HepG2 (cell line): ENCODE measurements at places on chromosomes 1 and 21. TPM values are rescaled to one million over a fixed set of nuclear protein-coding genes. Genes with fewer than 3 reads are reported as not detected.

- DNase-seq: no peak
Observed at GRCh38 chr1:192767798-192768197, 41.0 kb upstream of the RGS2 start.

NPPA gene
- total RNA-seq: not detected in 2 replicates

GRCh38 chr1:156691665-156692440 is 13.5 kb downstream of the CRABP2 start:
- no peak for DNase-seq

DNA sequence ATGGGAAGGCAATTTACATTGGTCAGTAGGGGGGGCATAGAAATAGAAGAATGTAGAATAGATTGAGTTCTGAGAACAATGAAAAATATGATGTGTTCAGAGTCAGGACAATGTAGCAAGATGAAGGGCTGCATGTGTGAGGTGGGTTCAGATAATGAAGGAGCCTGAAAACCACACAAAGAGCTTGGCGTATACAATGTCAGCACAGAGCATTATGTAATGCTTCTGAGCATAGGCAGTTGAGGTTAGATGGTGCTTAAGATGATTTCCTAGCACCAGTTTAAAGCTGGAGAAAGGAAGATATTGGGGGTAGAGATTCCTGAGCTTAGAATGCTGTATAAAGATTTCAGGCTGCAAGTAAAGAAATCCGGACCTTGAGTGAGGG is 202.0 kb upstream of the SNX7 start:
- DNase-seq: no peak

CCDC30 gene
- 0.77 and 1.2 TPM in 2 replicates for total RNA-seq

DNA sequence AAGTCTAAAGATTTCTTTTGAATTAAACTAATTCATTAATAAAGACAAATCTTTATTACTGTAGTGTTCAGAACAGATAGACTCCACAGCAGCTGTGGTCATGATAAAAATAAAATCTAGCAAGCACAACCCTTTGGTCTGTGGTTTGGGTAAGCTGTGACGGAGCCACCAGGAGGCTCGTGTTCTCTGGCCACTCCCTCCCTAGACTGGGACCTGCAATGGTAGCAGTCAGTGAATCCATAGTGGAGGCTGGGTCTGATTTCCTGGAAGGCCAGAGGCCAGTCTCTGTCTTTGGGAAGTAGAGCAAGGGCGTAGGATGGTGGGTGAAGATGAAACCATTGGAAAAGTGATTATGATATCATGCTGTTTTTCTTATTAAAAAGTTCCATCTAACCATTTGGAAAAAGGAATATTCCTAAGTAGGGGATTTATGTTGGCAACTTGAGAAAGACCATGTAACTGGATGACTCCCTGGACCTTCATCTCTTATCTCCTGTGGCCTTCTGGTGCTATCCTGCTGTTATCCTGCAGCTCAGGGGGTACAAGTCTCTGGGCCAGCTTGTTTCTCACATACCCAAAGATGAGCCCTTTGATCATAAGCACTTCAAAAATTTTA is 39.0 kb downstream of the TENT5C start:
- no peak for DNase-seq

GRCh38 chr21:44932408-44933181 is 7.2 kb upstream of the SLX9 start:
- DNase-seq: no peak

DNA sequence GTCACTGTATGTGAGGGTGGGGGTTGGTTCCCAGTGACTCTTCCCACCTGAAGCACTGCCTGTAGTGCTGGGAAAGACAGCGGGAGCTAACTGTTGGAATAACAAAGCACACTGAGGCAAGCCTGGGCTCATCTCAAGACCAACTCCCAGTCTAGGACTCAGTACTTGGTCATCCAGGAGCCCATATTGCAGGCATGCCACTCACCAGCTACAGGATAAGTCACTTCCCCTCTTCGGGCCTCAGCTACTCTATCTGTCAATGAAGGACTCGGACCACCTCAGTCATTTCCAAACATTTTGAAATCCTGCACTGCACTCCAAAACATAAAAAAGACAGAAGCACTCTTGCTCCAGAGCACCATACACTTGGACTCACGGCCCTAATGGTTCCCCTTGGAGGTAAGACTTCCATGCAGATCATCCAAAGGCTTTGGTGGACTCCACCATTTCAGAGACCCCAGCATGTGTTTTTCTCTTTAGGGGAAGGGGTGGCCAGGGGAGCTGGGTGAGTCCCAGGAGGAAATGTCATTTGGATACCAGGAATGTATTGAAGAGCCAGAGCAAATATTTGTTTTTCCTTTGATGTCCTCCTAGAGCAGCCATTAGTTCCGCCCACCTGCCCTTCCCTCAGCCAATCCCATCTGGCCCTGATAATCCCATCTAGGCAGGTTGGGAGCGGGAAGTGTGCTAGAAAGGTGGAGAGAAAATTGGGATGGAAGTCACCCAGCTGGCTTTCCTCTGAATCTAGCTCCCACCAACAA is 3.1 kb downstream of the NUAK2 start:
- peak; percentile 93 for DNase-seq

DNA sequence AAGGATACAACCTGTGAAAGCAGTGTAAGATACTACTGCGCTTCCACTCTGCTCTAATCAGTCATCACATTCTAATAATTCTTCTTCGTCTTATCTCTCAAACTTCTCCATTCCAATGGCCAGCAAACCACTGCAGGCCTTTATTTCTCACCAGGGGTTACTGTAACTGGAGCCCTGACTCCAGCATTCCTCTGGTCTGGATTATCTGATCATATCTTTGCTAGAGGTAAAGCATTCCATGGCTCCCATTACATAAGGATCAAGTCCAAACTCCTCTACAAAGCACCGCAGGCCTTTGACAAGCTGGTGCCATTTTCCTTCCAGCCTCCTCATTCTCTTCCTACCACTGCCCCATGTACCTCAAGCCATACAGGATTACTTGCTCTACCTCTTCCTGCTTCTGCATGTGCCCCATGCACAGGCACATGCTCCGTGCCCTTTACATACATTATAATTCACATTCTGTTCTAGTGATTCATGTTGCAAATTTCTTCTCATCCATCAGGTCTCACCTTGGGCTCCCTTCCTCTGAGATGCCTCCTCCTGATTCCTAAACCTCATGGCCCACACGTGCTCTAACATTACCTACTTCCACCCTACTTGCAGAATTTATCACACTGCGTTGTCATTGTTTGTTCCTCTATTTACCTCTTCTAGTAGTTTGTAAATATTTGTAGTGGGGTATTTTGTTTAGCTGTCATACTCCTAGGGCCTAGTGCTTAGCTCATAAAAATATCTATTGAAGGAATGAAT is 9.3 kb upstream of the SERBP1 start:
- DNase-seq: peak; percentile 52

DNA sequence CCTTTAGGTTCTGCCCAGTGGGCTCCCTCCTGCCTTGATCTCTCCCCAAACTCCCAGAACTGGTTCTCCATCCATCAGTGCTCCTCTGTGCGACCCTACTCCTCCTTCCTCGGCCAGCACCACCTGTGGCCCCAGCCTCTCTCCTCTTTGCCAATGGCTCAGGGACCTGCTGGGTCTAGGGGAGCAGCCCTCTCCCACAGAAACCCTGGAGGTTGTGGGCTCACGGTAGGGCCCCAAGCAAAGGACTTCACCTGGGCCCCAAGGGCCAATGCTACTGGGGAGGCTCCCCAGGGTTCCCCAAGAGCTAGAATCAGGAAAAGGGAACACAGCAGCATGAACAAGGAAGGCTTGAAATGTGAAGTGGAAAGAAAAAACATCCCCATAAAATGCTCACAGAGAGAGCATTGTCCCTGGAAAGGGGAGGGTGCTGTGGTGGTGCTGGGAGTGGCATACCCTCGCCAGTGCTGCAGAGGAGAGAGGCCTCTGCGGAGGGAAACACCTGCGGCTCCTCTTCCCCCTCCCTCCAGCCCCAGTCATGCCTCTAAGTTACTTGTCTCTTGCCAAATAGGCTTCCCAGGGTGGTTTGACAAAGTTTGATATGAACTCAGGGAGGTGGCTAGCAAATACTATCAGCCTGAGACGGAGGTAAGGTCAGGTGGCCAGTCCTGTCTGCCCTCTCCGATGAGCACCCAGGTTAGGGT is 2.5 kb downstream of the TMEM63A start:
- DNase-seq: peak; percentile 21
